ENCODE measurements at places on chromosomes 3 and 15.

DNA sequence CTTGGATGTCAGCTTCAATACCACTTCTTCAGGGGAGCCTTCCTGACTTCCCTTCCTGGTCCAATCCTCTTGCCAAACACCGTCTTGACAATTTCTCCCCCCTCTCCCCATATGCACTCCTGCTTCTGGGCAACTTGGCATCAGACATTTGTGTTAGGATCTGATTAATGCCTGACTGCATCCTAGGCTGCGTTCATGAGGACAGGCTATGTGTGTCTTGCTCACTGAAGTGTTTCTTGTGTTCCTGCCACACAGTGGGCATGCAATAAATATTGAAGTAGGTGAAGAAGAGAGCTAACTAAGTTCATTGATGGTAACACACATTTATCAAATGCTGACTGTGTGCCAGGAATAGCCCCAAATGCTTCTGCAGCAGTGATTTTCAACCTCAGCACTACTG is 36.4 kb upstream of the WNT5A start:
- no peak for DNase-seq

DNA sequence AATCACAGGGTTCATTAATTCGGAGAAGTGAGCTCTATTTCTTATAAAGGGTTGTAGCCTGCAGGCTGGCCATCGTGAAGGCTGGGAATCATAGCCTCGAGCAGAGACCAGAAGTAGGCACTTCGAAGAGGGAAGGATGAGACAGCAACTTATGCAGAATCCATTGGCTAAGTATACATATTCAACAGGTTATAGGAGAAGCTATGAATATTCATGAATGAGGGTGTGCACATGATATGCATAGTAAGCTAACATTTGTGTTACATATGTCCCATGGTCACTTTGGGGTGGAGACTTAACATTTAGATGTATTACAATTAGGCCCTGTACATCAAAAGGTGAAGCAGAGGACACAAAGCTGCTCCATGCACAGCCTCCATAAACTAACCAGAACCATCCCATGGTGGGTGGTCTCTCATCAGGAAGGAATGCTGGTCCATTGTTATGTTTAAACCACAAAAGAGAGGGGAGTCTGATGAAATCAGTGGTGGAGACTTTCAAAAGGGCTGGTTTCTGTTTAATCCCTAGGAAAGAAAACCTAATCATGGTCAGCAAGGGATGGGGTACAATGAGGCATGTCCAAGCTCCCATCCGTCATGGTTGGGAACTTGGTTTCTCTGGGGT is 80.8 kb upstream of the FHIT start:
- DNase-seq: no peak

DNA sequence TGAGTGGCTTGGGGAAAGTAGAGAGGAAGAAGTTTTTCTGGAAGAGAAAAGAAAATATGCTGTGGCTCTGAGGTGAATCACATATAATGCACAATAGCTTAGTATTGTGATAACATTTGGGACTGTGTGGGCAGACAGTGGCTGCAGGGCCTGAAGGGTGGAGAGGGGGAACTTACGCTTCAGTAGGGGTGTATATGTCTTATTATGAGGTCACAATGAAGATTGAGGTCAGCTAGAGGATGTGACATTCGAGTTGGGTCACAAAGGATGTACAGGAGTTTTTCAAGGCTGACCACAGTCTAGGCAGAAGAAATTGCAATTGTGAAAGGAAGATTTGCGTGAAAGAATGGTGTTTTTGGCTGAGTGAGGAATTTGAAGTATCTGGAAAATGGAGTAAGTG is 414.8 kb downstream of the LPP start:
- no peak for DNase-seq

DNA sequence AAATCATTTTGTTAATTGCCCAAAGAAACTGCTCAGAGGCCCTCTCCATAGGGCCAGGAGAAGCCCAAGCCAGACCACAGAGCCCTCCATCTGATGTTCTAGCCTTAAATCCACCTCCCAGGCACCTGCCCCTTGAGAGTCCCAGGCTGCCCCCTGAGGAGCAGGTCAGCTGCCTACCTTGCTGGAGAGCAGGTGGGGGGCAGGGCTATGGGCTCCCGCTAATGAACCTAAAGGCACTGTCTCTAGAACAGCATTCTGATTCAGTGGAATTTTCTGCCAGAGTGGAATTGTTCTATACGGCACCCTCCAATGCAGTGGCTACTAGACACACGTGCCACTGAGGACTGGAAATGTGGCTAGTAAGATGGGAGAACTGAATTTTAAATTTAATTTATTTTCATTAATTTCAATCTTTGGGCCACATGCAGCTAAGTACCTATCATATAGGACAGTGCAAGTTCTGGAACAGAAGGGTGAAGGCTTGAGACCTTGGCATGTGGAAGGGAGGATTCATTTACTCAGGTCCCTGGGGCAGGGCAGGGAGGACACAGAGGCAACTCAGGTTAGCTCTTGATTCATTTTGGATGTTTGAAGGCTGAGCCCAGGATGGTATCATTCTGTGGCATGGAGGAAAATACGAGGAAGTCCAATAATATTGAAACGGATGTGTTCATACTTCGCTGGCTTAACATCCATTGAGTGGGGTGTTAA is 11.4 kb downstream of the AMOTL2 start:
- DNase-seq: no peak

DNA sequence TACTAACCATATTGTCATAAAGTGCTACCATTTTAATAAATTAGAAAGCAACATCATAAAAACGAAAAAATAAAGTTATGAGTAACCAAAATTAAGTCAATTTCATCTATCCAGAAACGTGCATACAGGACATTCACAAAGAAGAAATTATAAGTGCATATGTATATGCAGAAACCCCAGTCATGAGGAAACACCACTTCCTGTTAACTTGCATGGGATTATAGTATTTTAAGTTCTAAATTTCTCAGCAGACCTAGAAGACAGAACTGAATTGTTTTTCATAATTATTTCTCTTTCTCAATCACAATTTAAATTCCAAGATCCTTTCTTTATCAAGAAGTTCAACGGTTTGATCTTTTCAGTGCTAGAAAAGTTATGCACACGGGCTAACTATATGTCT is 1.4 kb upstream of the KBTBD8 start:
- no peak for DNase-seq

DNA sequence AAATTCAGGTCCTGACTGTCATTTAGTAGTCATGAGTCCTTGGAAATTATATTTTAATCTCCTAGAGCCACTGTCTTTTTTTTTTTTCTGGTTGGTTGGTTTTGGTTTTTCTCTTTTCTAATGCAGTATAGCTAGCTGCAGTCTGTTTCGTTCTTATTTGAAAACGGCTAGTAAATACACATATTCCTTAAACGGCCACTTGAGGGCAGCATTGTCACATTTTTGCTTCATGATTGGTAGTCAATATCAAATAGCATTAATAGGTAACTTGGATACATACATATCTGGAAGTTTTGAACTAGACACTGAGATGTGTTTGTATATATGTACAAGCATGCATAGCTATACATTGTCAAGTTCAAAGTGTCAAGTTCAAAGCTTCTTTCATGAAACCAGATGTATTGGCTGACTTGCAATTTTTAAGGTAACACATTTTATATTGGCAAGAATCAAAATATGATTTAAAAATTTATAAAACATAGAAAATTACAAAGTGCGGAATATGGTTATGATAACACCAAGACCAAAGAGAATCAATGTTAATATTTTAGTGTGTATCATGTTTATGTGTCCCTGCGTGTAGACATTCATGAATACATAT is 22.5 kb downstream of the GABRA5 start:
- peak; percentile 7 for DNase-seq

GRCh38 chr15:40307421-40308211 is at the start of gene PLCB2:
Gene PLCB2, minus strand, starts transcription at chr15:40307935. Its CDS starts 263 bp downstream, at chr15:40307672.
- DNase-seq: peak; percentile 29

DNA sequence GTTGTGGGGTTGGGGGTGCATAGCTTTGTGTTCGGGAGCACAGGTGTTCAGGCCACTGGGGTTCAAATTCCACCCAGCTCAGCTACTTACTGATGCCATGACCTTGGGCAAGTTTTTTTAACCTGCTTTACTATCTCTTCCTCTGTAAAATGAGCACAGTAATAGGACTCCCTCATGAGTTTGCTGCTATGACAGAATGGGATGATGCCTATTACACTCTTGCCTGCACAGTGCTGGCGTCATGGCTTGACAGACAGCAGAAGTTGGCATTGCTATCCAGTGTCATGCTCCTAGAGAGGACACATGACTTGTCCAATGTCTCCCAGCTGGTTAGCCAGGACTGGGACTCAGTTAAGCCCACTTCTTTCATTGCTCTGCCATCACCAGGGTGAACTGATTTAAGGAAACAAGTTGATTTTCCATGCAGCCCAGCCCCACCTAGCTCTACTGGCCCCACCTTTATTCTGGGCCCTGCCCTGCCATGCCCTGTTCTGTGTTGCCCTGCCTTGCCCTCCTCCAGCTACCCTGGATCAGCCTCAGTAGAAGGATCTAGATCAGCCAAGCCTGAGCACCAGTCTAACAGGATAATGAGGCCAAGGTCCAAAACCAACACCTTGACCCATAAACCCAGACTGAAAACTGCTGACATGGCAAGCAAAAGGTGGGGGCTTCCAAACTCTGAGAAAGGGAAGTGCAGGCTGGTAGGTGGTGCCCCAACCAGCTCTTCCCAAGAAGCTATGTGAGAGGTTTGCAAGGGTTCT is 155.8 kb upstream of the ATP11B start:
- DNase-seq: no peak

GRCh38 chr3:33380653-33381052 is 59.6 kb downstream of the UBP1 start:
- DNase-seq: no peak

GRCh38 chr3:187567661-187568121 is 102.5 kb downstream of the SST start:
- no peak for DNase-seq

DNA sequence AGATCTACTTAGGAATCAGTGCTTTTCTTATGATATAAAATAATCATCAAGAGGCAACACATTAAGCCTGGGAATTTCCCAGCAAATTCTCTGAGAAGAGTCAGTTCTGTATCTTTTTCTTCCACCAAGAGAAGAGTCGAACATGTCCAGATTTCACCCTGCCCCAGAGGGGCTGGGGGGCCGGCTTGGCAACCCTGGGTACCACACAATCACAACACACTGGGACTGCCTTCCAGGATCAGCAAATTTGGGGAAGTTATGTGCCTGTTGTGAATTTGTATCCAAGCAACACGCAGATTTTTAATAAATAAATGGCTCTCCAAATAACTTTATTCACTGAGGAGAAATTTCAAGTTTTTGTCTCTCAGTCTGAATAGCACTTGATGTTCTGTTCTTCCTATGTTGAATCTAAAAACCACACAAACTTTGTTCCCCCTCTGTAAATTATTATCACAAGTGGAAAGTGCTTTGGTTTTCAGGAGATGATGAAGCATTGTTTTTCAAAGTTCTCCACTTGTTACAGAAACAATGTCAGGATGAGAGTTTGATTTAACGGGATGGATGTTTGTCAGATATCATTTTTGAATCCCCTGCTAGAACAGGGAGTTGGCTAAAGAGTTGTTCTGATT is 357.2 kb downstream of the ZNF385D start:
- no peak for DNase-seq

DNA sequence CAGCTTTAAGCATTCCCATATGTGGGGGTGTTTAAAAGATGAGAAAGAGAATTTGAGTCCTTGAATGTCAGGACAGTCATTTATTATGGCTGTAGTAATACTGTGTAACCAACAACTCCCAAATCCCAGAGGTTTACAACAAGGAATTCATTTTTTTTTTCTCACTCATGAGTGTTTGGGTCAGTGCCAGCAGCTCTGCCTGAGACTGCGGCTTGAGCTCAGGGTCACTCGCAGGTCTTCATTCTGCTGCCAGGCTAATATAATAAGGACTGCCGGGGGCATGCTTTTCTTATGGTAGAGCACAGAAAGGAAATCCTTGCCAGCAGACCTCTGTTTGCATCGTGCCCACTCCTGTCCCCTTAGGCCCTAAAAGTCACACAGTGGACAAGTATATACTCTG is 277.9 kb upstream of the LMCD1 start:
- no peak for DNase-seq

DNA sequence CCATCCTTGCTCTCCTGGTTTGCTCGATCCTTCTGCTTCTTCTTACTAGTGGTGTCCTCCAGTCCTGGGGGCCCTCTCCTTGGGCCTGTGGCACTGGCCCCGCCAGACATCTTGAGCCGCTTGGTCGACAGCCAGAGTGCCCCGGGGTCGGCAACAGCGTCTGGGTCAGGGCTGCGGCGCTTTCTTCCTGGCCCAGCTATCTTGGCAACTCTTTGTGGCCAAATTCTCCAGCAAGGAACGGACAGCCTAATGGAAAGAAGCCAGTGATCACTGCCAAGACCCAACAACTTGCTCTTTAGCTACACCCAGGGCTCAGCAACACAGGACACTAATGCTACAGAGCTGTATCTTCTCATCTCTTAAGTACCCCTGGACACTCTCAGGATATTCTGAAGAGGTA is 1.6 kb downstream of the USP19 start:
- DNase-seq: no peak

- no peak for DNase-seq
Measured at GRCh38 chr15:42858999-42859789, 61.4 kb downstream of the TTBK2 start.

GRCh38 chr3:33441225-33441976 is 1.2 kb upstream of the UBP1 start:
- no peak for DNase-seq

DNA sequence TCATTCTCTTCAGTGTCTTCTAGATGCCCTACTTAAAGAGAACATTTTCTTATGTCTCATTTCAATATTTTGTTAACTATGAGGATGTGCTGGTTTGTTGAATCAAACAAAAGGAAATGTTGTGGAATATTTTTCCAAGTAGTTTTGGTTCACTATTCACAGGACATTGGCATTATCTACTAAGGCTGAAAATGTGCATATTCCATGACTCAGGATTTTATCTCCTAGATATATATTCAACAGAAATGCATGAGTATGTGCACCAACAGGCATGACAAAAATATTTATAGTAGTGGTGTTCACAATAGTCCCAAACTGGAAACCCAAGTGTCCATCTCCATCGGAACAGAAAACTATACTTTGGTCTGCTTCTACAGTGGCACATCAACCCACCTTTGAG is 16.7 kb upstream of the NR1I2 start:
- no peak for DNase-seq

GRCh38 chr3:113221721-113222257 is 10.4 kb downstream of the BOC start:
- no peak for DNase-seq

GRCh38 chr3:133865136-133865855 is 30.4 kb downstream of the RAB6B start:
- DNase-seq: no peak

- DNase-seq: no peak
Measured at GRCh38 chr3:49747792-49748480, 24.2 kb upstream of the GMPPB start.

DNA sequence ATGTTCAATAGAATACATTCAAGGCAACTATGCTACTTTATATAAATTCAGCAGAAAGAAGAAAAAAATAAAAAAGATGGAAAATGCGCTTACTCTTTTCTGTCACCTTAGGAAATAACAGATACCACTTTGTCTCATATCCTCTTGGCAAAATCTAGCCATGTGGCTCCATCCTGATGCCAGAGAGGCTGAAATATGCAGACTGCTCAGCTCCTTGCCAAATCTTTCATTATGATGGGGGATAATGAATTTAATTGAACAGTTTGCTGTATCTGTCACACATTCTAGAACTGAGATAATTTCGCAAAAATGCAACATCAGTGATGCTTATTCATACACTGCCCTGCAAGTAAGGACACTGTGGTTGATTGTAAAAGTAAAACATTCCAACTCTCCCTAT is 1081.5 kb downstream of the PLOD2 start:
- no peak for DNase-seq
